ENCODE measurements at places on chromosomes 11 and 22. TPM values are rescaled to one million over a fixed set of nuclear protein-coding genes. Genes with fewer than 3 reads are reported as not detected.

Gene OR8D1
- total RNA-seq, result not detected

GRCh38 chr22:50535113-50535512 lies 5.3 kb upstream of the TYMP start:
- no peak for DNase-seq
- no peak overlapping the region for H3K4me3 ChIP-seq
- no peak overlapping the region for H3K27ac ChIP-seq
- H3K36me3 ChIP-seq, result no peaks in the 10 kb centered on the region
- peaks cover 55% of the 10 kb centered on the region for H3K4me1 ChIP-seq

DNA sequence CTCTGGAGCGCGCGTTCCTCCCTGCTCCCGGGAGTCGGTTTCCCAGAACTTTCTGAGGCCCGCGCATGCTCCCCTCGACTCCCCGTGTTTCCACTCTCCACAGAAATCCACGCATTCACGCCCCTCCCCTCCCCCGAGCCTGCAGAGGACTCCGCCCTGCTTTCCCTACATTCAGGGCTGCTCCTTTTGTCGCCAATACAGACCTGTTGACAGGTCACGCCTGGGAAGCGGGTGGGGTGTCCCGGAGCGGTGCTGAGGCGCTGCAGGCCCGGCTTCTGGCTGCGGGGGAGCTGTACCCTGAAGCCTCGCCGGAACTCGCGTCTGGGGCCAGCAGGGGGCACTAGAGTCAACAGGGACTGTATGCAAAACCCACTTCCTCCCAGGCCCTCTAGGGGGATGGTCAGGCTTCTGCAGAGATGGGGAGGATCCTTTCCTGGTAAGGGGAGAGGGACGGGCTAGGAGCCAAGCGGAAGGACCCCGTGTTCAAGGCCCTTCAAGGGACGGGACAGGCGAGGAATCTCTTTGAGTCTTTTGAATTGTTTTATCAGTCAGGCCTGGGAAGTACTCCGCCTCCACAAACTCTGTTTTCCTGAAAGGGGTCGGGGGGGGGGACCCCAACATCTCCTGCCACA lies at the start of gene PRAME:
PRAME (minus strand) TSS at position 294 of the 632 bp plus-strand sequence. CDS start 2,433 bp downstream, outside the sequence.
- H3K4me1 ChIP-seq, result no peaks in the 10 kb centered on the region
- no peaks in the 10 kb centered on the region for H3K27me3 ChIP-seq
- H3K27ac ChIP-seq, result no peak within 1 kb of the TSS
- no peak within 1 kb of the TSS for H3K4me3 ChIP-seq

DNA sequence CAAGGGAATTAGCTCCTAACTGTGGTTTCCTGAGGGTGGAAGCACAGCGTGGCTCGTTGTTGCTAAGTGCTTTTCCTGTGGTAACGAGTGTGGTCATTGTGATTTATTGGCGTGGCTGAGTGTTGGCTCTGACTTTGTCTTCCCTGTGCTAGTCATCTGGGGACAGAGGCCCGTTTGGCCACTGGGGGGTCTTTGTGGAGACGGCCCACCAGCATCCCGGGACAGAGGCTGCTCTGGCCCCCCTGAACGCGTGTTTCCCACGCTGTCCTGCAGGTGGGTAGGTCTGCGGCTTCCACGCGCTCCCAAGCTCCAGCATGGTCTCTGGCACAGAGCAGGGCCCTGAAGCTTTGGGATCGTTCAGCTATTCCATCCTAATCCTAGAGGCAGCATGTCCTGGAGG lies 1040.0 kb downstream of the TBC1D22A start:
- no peak for DNase-seq
- H3K36me3 ChIP-seq, result no peaks in the 10 kb centered on the region
- no peak overlapping the region for H3K27ac ChIP-seq
- H3K4me1 ChIP-seq, result no peaks in the 10 kb centered on the region

- H3K36me3 ChIP-seq, result no peaks in the 10 kb centered on the region
- no peak overlapping the region for H3K27ac ChIP-seq
- no peak for DNase-seq
- H3K4me3 ChIP-seq, result no peak overlapping the region
Observed at GRCh38 chr11:62306227-62306626, 7.4 kb upstream of the SCGB1D4 start.

Gene MRGPRF
- not detected for total RNA-seq

Gene SLC37A2
- total RNA-seq, result not detected

GRCh38 chr11:1345737-1346513 lies 36.5 kb upstream of the TOLLIP start:
- no peak overlapping the region for H3K4me3 ChIP-seq
- H3K27me3 ChIP-seq, result no peaks in the 10 kb centered on the region
- DNase-seq, result no peak

- H3K4me1 ChIP-seq, result no peaks in the 10 kb centered on the region
- no peaks in the 10 kb centered on the region for H3K36me3 ChIP-seq
- H3K27me3 ChIP-seq, result peaks cover 7% of the 10 kb centered on the region
- H3K4me3 ChIP-seq, result no peak overlapping the region
- H3K27ac ChIP-seq, result no peak overlapping the region
Observed at GRCh38 chr11:94840209-94840608, 72.1 kb downstream of the AMOTL1 start.

Measured in CD4-positive, CD25-positive, alpha-beta regulatory T cell (primary cell).